ENCODE measurements at places on chromosomes 4 and X.
A peak's percentile ranks its signal among the peaks of the same experiment; 100 is the strongest.

DNA sequence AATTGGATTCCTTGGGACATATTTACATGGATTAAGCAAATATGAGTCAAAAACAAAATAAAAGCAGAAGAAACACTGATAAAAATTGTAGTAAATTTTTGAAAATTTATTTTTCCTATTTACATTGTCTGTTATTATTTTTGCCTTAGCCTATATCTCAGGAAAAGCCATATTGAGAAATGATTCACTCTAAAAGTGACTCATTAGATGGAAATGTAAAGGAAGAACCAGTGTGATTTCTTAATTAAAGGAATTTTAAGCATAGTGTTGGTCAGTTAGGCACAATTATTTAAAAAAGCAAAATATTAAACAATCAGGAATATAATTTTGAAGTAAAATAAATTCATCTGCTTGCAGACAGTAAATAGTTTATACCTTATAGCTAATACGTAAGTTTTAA, 167.4 kb upstream of the NAP1L5 start:
- no peak for DNase-seq

- no peak for DNase-seq
These were observed 57.3 kb downstream of the DMP1 start for GRCh38 chr4:87707279-87707918.

DNA sequence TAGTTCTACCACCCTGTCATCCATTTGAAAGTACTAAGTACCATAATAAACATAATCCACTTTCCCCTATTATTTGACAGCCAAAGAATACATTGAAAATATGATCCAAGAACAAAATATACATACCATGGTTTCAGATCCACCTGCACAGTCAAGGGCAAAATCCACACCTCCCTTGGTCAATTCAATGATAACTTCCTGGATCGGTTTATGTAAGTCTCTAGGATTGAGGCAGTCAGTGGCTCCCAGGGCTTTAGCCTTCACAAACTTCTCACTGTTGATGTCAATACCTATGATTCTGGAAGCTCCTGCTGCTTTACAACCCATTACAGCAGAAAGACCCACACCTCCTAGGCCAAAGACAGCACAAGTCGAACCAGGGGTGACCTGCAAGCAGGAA, 12.7 kb downstream of the ADH4 start:
- DNase-seq: no peak

DNA sequence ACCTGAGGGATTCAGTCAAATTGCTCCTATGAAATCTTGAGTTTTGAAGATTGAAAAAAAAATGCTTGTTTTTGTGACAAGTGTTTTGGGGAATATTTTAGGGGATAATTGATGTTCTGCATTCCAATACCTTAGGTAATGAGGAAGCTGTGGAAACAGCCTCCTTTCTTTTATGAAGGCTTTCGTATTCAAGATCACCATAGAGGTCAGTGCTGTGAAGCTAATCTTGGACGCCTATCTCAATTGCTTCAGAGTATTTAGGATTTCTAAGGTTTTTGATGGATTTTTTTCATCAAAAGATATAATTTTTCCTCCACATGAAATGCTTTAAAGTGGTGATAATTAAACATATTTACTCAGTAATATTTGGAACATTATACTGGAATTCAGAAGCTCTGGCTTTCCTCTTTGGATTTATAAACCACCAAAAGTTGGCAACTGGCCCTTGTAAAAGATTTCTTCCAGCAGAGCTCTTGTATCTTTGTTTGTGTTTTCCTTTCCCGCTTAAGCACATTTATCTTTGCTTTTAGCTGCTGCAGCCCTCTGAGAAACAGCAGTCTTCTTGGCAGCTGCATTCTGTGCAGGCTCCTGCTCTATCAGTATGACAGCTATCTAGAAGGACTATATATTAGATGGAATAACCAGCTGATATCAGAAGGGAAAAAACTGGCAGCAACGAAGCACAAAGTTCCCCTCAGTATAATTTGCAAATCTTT, 63.7 kb downstream of the HMGB2 start:
- no peak for DNase-seq

- DNase-seq: peak; percentile 43
These were observed 24.3 kb upstream of the SRD5A3 start for GRCh38 chr4:55321707-55322264.

DNA sequence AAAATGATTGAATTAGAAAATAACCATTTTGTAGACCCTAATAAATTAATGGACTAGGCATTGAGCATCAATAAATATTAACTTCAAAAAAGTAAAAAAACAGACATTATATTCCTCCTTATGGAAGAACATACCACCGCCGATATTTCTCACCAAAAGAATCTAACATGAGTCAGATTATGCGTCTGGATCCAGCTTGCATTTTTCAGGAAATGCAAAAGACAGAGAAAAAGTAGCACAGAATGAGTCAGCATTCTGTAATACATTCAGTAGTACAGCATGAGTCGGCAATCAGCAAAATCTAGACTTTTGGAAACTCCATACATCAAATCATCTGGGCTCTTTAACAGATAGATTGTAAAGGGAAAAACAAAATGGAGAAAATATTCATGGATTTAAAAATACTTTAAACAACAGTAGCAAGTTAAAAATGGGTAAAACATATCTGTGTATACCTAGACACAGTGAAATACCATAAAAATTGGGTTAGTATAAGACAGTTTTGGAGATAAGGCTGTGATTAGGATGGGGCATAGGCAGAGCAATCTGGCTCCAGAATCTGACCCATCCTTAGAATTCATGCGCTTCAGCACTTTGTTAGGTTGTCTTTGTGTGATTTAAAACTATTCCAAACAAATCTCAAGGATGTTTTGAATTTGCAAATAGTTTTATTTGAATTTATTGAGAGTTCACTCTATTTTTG, 633.0 kb upstream of the FAM241A start:
- no peak for DNase-seq

GRCh38 chr4:36815536-36815935, 429.0 kb upstream of the NWD2 start:
- DNase-seq: no peak

GRCh38 chr4:138734746-138735145, 280.8 kb upstream of the NOCT start:
- DNase-seq: no peak

GRCh38 chr4:53601251-53601764, 10.0 kb upstream of the LNX1 start:
- no peak for DNase-seq

- DNase-seq: peak; percentile 45
These were observed 28.1 kb downstream of the MCUB start for GRCh38 chr4:109588176-109588575.

GRCh38 chr4:57605376-57605775, 495.2 kb upstream of the IGFBP7 start:
- DNase-seq: no peak

DNA sequence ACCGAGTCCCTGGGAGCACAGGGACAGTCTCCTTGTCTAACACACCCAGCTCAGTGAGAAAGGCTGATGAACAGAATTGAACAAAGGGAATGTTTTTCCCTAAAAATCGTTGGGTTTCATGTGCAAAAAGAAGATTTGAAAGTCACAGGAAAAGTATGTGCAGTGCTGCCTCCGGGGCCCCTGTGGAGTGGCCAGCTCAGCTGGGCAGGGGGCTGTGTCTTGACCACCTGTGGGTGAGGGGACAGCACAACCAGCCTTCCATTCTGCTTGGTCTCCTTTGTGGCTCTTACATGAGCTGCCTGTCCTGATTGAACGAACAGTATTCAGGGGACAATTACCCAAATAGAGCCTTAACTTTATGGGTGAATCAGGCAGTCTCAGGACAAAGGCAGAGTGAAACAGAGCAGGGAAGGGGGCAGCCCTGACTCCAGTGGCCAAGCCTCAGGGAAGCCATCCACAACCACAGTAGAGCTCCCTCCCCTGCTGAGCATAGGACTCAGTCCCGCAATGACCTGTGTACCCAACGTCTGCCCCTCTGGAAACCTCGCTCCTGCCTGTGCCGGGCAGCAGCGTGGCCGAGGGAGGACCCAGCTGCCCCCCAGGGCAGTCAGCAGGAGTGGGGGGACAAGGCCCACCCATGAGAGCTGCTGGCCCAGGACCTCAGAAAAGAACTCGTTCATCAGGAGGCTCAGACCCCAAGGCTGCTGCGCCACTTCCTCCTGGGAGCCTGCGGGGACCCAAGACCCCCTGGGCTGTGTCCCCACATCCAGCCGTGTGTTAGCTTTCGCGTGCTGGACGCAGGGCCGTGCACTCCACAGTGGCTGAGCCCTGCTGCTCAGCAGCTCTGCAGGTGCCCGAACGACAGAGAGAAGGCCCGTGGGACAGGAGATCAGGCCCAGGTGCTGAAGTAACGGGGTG, 59.6 kb upstream of the MXD4 start:
- no peak for DNase-seq

DNA sequence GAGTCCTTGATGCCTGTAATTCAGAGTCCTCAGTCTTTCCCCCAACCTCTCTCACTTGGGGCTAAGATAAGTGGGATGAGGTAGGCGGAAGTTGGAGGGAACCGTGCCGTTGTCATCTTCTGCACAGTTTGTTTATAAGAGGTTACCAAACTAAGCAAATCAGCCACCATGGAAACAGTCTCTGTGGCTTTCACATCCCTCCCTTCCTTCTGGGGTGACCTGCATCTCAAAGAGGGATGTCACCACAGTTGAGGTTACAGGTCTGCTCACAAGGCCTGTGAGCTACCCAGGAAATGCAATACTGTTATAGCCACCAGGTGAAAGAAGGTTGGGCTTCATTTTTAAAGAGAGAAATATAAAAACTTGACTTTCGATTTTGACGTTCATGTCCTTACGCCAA, 26.3 kb downstream of the RTL5 start:
- DNase-seq: no peak

GRCh38 chr4:7044137-7044930, 1.2 kb downstream of the TADA2B start:
- DNase-seq: no peak

GRCh38 chr4:182642831-182643230, 274.4 kb downstream of the DCTD start:
- DNase-seq: no peak
